ENCODE measurements at places on chromosomes 3 and 15. TPM values are rescaled to one million over a fixed set of nuclear protein-coding genes. Genes with fewer than 3 reads are reported as not detected.

ZFYVE19 gene
- total RNA-seq: 31.6 TPM

ISLR2 gene
- total RNA-seq: 0.59 TPM

DNA sequence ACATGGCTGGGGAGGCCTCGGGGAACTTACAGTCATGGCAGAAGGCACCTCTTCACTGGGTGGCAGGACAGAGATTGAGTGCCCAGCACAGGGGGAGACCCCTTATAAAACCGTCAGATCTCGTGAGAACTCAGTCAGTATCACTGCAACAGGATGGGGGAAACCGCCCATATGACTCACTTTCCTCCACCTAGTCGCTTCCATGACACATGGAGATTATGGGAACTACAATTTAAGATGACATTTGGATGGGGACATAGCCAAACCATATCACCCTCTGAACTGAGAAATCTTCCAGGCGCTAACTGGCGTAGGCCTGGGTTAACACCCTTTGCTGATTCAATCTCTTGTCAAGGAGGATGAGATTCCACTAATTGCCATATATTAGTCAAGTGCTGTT lies 392.3 kb downstream of the FEZF2 start:
- DNase-seq: no peak

- DNase-seq: no peak
Observed at GRCh38 chr3:173599673-173600072, 202.1 kb downstream of the NLGN1 start.

DNA sequence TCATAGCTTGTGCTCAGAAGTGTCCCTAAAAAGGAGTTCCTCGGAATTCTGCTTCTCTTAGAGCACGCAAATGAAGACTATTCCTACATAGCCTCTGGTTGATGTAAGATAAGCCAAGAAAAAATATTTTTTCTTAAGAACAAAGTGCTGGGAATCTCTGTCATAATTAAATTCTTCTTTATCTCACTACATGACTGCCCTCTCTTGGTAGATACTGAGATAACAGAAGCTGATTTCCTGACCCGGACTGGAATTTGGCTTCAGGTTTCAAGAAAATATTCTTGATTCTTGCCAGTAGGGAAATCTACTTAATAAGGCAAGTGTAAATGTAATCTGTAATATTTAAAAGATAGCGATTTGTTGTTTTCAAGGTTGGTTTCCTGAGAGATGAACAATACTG lies 31.3 kb upstream of the SETMAR start:
- DNase-seq: no peak

GRCh38 chr3:150384296-150385212 lies 23.5 kb upstream of the TSC22D2 start:
- DNase-seq: no peak

DNA sequence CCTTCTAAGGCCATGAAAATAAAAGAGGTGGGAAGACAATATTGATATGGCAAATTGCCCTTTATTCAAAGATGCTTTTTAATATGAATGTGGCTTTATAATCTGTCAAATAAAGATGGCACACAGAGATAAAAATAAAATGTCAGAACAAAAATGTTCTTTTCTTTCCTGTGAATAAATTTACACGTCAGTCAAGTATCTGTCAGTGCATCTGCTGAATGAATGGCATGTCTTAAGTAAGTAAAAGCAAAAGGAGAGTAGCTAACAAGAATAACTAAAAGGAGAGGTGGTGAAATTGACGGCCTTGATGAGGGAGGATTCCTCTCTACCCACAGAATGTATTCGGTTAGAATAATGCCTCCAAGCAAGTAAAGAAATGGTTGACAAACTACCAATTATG lies 1021.7 kb upstream of the GBE1 start:
- DNase-seq: no peak

GRCh38 chr3:4233488-4233887 lies 69.7 kb upstream of the SETMAR start:
- DNase-seq: no peak
